Esophagus muscularis mucosa (tissue), 4 donors: ENCODE measurements at places on chromosomes 16 and 17. TPM values are rescaled to one million over a fixed set of nuclear protein-coding genes. Genes with fewer than 3 reads are reported as not detected.

TP53TG3 gene
- total RNA-seq: not detected

DNA sequence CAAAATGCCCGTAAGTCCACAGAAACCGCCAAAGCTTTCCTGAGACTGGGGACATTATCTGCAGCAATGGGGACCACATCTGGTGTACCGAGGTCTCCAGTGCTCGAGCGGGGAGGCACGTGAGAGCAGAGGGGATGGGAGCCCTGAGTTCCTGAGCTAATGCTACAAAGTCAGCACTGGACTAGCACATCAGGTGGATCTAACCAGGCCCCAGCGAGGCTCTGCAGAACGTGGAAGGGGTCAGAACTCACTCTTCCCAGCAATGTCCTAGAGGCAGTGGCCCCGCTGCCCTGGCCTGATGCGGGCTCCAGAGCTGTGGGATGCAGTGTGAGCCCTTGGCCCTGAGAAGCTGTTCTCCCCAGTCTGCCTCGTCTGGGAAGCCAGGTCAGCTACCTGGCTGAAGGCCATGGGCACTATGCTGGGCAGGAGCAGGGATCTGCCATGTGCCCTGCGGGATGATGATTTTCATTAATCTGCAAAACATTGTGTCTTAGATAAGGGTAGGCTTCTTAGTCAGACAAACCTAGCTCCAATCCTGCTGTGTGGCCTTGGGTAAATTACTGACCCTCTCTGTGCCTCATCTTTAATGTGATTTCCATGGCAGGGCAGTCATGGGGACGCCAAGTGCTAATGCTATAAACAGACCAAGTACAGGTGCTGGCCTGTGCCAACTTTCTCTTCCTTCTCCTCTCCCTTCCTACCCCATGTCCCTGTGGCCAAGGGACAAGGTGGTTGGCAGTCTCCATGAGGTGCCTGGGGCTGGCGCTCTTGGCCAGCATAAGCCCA is 40.1 kb upstream of the SLC38A10 start:
- no peak for DNase-seq

DNA sequence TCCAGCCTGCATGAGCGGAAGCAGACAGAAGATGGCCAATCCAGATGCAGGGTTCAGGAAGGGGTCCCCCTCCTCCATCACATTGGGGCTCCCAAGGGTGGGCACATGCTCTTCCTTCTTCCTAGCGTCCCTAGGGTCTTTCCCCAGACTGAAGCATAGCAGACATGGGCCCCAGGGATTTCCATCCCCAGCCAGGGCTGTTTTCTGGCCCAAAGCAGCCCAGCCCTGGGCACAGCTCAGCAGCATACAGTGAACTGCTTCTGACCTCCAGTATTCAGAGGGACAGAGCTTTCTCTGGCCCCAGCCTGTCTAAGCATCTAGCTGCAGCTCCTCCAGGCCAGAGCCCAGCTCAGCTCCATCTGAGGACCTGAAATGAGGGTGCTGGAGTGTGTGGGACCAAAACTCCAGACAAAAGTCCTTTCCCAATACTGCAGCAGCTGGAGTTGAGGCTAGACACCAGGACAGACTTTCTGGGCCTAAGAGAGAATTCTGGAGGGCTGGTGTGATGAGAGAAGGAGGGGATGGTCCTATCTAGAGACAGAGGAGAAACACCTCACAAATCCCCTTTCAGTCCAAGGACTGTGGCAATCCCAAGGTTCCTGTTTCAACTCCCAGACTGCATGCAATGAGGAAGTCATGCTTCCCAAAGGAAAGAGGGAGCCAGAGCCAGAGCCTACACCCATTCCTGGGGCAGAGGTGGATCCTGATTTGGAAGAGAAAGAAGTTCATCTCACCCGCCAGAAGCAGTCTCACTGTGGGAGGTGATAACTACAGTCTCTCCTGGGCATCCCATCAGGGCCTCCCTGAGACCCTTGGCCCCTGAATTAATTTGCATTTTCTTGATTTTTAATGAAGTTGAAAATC is 4.5 kb upstream of the FOXN1 start:
- DNase-seq: no peak

DNA sequence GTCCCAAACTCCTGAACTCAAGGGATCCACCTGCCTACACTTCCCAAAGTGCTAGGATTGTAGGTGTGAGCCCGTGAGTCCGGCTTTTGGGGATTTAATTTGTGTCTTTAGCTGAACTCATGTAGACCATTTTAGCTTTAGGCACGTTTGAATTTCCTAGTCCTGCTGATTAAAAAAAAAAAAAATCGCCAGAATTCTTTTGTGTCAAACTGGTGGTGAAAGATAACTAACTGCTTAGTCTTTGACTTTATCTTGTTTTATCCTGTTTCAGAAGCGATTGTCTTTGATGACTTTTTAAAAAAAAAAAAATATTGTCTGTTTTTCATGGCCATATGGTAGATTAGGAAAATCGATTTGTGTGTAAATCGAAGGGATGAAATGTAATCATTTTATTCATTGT is 2.6 kb downstream of the RABEP1 start:
- DNase-seq: no peak

DNA sequence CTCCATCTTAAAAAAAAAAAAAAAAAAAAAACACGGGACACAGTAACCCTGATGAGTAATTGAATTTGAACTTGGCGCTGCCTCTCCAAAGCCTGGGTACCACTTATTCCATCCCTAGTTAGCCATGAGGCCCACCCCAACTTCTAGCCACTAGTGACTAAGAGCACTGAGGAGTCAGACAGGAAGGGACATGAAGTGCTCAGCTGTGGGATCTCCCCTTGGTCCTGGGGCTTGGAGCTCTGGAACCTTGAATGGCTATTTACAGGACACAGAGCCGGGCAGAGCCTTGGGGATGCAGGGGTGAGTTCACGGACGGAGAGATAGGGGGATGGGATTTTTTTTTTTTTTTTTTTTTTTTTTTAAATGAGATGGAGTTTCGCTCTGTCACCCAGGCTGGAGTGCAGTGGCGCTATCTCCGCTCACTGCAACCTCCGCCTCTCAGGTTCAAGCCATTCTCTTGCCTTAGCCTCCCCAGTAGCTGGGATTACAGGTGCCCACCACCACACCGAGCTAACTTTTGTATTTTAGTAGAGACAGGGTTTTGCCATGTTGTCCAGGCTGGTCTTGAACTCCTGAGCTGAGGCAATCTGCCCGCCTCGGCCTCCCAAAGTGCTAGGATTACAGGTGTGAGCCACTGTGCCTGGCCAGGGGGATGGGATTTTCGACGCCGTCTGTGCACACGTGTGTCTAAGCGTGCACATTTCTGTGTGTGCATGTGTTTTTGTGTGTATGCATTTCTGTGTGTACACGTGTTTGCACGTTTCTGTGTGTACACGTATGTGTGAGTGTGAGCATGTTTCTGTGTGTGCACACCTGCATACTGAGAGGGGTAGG is 20.4 kb upstream of the CIBAR2 start:
- no peak for DNase-seq

ST6GALNAC1 gene
- total RNA-seq: 2.8 TPM

ZP2 gene
- not detected for total RNA-seq

- DNase-seq: no peak
Measured at GRCh38 chr16:2071454-2072202, 23.8 kb downstream of the TSC2 start.

DNA sequence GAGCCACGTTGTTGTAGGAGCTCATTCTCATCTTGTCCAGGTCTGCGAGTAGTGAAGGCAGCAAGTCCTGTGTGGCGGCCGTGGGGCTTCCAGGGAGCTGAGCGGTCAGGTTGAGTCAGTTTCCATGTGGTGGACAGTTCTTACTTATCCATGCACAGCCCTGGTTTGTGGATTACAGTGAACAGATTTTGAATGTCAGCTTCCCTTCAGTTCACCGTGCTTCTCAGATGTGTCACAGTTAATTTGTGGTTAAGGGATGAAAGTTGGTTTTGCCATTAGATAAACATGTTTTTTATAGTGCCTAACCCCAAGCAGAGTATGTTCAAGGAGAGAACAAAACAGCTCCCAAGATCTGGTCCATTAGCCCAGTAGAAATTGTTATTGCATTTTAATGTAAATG is 103.1 kb downstream of the RPTOR start:
- no peak for DNase-seq

DNA sequence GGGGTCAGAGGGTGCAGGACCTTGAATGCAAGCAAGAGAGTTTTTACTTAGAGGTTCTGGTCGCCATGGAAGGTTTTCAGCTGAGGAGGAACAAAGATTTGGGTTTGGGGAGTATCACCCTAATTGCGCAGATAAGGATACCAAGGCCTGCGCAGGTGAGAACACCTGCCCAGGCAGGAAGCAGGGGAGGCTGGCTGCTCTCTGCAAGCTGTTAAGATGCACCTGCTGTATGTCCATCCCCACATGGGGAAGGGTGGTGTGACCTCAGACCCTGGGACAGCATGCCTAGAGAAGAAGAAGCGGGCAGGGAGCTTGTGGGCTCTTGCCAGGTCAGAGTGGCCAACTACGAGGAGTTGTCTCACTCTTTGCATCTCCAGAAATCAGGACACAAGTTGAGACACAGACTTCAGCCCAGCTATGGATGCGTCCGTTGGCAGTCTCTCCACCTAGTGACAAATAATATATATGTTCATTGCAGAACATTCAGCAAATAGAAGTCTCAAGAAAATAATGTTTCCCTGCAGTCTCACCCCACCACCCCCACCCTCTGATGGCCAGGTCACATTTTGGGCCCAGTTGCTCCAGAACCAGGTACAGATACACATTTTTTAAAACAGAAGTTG is 77.7 kb downstream of the SREBF1 start:
- DNase-seq: no peak

DNA sequence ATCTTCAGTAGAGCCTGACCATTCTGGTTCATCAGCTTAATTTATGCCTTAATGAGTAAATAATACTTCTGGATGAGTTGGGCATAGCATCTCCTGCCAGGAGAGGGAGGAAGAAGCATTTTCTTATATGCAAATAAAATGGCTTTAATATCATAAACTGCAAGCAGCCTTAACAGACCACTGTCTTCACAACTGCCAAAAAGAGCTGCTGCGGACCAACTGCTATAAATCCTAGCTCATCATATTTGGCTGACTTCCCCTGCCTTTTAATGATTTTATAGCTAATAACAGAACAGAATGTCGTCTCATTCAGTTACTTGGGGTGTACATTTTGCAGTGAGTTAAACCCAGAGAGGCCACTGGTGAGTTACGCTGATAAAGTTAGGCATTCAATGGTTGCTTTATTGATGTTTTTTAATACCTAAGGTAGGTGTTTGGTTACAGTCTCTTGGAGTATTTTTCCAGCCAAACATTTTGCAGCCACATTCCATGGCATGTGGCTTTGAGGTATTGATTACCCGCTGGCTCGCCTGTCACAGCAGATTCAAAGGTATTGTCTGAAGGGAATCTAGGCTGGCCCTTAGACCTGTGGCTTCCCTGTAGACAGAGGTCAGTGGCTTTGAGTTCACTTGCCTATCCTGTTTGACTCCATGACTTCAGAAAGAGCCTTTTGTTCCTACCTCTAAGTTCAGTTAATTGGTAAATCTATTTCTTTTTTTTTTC is 16.4 kb downstream of the FAM20A start:
- no peak for DNase-seq

- no peak for DNase-seq
Measured at GRCh38 chr17:83191388-83192160, 112.2 kb downstream of the METRNL start.

GRCh38 chr16:1923299-1924034 is 5.3 kb upstream of the HS3ST6 start:
- DNase-seq: no peak

DNA sequence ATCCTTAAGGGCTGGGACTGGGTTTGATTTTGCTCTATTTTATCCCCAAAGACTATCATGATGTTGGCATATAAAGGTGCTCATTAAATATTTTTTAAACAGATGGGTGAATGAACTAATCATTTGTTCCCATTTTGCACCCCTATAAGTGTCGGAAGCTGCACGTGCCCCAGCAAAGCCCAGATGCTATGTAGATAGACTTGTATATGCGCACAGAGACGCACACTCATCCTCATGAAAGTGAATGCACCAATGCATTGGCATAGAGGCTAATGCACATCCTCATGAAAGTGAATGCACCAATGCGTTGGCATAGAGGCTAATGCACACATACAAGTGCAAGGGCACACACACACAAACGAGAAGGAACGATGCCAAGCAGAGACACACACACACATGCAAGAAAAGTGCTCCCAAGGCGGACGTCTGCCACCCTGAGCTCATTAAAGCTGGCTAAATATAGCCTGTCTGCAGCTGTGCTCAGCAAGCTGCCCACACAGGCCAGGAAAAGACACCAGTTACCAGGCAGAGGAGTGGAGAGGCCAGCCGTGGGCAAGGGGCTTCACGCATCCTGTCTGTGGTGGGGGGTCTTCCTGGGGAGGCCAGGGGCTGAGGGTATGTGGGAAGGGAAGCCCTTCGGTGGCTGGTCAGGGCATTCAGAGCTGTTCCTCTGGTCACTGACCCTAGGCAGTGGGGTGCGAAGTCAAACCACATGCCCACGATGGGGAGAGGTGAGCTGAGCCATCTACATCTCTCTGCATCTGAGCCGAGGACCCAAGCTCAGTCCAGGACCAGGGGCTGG is 52.6 kb downstream of the PIMREG start:
- no peak for DNase-seq

GRCh38 chr17:75111777-75112335 is 2.1 kb downstream of the ARMC7 start:
- DNase-seq: no peak

GRCh38 chr16:29007730-29008593 is 23.1 kb downstream of the LAT start:
- DNase-seq: no peak

ZNF785 gene
- total RNA-seq: 10.9 TPM

DNA sequence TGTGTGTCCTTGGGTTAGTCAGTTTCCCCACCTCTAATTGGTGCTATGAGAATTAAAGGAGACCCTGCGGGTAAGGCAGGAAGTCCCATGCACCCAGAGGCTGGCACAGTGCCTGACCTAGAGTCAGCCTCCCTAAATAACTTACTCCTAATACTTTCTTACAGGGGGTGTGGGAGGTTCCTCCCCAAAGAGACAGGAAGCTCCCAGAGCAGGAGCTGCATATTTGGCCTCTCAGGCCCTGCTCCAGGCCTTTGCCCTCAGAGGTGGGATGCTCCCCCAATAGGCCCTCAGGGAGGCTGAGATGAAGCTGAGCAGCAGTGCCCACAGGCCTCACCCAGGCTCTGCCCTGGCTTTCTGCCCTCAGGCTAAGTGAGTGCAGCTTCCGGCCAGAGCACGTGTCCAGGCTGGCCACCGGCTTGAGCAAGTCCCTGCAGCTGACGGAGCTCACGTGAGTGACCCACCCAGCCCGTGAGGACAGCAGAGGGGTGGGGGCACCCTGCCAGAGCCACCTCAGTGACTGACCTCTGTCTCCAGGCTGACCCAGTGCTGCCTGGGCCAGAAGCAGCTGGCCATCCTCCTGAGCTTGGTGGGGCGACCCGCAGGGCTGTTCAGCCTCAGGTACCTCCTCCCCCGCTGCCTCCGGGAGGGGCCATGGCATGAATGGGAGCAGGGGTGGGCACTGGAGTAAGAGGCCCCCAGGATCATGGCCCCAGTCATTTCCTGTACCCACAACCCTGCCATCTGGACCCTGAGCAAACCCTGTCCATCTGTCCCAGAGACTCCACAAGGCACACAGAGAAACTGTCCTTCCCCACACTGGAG is 31.1 kb upstream of the CPNE2 start:
- DNase-seq: no peak
